Colonic mucosa (tissue), 4 donors: ENCODE measurements at places on chromosomes 13 and 19. TPM values are rescaled to one million over a fixed set of nuclear protein-coding genes. Genes with fewer than 3 reads are reported as not detected.

Gene NLRP9
- total RNA-seq: not detected

DNA sequence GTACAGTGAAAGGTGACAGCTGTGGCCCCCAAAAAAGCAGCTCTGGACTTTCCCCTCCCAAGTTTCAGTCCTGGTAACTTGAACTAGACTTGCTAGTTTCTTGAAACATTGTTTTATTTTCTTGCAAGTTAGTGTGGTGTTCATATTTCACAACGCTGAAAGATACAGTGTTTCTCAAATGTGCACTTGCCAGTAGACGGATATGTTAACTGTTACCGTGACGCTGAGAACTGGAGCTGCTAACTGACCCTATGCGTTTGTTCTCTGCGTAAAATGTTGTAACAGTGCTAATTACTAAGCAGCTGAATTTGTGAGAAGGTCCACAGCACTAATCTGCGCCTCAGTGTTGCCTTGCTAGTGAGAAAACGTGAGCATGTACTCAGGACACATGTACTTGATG, 79.6 kb downstream of the GGACT start:
- no peak overlapping the region for H3K4me3 ChIP-seq
- H3K27ac ChIP-seq: no peak overlapping the region
- H3K27me3 ChIP-seq: no peaks in the 10 kb centered on the region
- no peaks in the 10 kb centered on the region for H3K36me3 ChIP-seq
- DNase-seq: no peak

DNA sequence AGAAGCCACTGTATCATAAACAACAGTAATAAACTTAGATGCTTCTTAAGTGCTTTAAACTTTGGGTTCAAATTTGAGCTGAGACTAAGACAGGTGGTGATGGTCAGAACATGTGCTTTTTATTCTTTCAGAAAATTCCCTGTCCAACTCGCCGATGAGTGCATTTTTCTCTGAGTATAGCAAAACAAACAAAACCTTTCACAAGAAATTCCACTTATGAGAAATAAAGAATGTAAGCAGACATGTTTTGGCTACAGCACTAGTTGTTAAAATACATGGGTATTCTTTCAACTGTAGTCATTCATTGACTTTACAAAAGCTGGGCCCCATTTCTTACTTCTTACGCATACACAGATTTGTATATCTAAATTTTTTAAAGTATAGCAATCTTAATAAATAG, 125.6 kb downstream of the SPRY2 start:
- no peak for DNase-seq
- no peaks in the 10 kb centered on the region for H3K4me1 ChIP-seq
- no peaks in the 10 kb centered on the region for H3K36me3 ChIP-seq
- no peaks in the 10 kb centered on the region for H3K27me3 ChIP-seq

- no peaks in the 10 kb centered on the region for H3K36me3 ChIP-seq
- no peak for DNase-seq
- no peaks in the 10 kb centered on the region for H3K27me3 ChIP-seq
- H3K4me1 ChIP-seq: no peaks in the 10 kb centered on the region
- H3K27ac ChIP-seq: no peak overlapping the region
- H3K4me3 ChIP-seq: no peak overlapping the region
Observed at GRCh38 chr19:14611051-14611450, 28.2 kb downstream of the CLEC17A start.

DNA sequence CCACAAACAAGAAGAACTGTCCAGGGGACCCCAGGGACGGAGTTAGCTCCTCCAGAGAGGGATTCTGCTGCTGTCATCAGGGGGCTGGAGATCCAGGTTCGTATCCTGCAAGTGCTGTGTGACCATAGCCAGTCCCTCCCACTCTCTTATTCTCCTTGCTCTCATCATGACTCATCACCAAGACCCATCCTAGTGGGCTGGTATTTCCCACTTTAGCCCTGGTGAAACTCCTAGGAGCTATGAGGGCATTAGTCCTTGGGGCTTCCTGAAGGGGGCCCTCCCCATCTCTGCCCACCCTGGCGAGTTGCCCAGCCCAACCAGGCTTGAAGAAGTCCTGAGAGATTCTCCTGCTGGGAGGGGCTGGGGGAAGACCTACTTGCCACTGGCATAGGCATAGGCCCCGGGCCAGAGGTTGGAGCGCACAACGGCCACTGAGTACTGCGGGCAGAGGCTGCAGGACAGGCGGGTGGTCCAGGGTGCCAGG, 7.5 kb upstream of the DMWD start:
- no peaks in the 10 kb centered on the region for H3K4me1 ChIP-seq
- H3K27ac ChIP-seq: no peak overlapping the region
- no peaks in the 10 kb centered on the region for H3K27me3 ChIP-seq
- DNase-seq: no peak
- H3K4me3 ChIP-seq: no peak overlapping the region

DNA sequence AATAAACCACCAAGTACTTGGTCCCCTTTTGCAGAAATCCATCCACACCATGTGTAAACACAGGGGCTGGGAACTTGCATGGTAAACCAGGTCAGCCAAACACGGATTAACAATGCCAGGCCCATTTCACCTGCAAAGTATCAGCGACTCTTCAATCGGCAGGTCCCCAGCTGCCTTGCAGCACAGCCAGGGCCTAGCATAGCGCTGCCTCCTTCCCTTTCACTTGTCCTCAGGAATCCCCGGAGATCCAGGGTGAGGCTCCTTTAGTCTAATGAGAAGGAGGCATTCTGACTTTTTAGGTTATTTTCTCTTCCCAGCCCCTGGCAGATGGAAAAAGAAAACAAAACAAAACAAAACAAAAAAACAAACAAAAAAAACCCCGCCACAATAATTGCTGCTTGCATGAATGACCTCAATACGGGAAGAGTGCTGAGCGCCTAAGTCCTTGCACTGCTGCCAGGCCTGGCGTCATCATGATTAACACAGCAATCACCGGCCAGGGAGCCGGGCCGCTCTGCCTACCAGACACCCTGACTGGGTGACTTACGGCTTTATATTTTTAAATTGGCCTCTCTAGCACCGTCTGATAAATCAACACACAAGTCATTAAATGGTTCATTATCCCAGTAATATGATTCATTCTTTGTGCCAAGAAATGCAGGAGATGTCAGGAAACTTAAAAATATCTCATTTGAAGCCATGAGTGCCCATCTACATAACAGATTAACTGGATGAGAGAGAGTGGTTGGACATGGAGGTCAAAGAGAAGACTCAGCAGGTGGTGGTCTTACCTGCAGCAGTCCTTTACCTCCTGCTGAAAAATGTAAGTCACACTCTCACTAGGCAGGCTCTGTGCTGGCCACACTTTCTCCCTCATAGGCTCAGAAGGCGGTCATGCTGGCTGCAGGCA, 692.7 kb downstream of the UQCRFS1 start:
- H3K27me3 ChIP-seq: no peaks in the 10 kb centered on the region
- no peaks in the 10 kb centered on the region for H3K36me3 ChIP-seq
- no peaks in the 10 kb centered on the region for H3K4me1 ChIP-seq
- no peak for DNase-seq
- no peak overlapping the region for H3K4me3 ChIP-seq
- no peak overlapping the region for H3K27ac ChIP-seq

DNA sequence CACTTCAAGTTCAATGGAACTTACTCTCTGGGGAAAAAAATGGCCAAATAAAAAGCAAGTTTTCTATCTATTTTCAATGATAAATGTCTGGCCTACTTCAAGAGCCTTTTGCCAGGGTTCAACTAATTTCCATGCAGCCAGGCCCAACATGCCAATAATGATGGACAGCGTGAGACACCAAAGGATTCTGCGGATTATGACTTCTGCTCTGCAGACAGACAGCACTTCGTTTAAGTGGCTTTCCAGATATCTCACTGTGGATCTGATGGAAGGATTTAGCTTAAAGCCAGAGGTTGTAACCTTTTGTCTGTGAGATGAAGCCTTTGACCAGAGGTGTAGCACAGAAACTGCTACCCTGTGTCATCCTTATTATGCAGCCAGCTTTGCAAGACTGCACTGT, 614.2 kb downstream of the DCT start:
- no peak overlapping the region for H3K4me3 ChIP-seq
- H3K4me1 ChIP-seq: no peaks in the 10 kb centered on the region
- no peaks in the 10 kb centered on the region for H3K27me3 ChIP-seq
- no peaks in the 10 kb centered on the region for H3K36me3 ChIP-seq

- no peak overlapping the region for H3K4me3 ChIP-seq
- H3K4me1 ChIP-seq: no peaks in the 10 kb centered on the region
- no peaks in the 10 kb centered on the region for H3K36me3 ChIP-seq
- DNase-seq: no peak
- H3K27me3 ChIP-seq: no peaks in the 10 kb centered on the region
Observed at GRCh38 chr19:17435218-17435617, 13.2 kb downstream of the TMEM221 start.

DNA sequence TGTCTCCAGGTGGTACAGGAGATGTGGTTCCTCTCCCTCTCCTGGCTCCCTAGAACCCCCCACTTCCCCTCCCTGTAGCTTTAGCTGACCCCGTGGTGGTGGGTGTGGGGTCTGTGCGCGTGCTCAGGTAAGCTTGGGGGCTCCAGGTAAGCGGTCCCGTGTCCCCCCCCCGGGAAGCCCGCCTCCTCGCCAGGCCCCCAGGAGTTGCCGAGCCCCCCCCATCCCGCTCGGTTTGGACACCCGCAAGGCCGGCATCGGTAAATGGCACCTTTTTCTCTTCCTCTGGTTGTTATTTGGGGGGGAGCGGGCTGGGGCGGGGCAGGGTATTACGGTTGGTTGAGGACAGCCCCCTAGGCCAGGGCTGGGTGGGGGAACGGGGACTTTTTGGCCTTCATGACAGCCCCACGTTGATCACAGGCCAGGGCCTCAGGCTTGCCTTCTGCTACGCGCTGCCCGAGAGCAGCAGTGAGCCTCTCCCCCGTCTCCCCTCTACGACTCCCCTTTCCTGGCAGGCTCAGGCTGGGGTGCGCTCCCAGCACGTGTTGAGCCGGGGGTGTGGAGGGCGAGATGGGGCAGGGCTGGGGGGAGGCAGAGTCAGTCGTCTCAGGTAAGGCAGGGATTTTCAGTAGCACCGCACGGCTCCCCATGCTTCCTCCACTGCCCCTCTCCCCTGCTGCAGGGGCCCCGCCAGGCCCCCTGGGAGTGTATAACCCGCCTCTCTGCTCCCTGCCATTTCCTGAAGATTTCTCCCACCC, 10.7 kb upstream of the LIN7B start:
- H3K4me3 ChIP-seq: no peak overlapping the region
- DNase-seq: no peak
- no peaks in the 10 kb centered on the region for H3K27me3 ChIP-seq
- no peak overlapping the region for H3K27ac ChIP-seq
- H3K4me1 ChIP-seq: no peaks in the 10 kb centered on the region

DNA sequence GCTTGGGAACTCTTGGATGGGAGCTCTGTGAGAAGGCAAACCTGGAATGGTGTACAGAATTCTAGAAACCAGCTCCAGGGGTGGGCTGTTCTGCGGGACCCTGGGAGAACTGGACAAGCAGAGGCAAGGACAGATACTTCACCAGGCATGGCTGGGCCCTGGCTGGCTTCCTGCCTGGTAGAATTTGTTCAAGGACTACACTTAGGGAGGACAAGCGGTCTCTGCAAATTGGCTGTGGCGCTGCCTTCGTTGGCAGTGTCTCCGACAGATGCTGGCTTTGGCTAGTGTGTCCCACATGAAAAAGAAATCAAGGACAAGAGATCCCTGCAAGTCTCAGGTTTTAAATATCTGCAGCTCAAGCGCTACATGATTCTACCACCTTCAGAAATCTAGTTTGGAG, 12.4 kb downstream of the CEBPG start:
- H3K27ac ChIP-seq: no peak overlapping the region
- no peaks in the 10 kb centered on the region for H3K36me3 ChIP-seq
- no peak overlapping the region for H3K4me3 ChIP-seq
- H3K27me3 ChIP-seq: no peaks in the 10 kb centered on the region

- H3K4me1 ChIP-seq: no peaks in the 10 kb centered on the region
- H3K27me3 ChIP-seq: no peaks in the 10 kb centered on the region
- H3K27ac ChIP-seq: no peak overlapping the region
- DNase-seq: no peak
Observed at GRCh38 chr19:51810223-51810622, 15.3 kb downstream of the FPR3 start.
